Bronchial epithelial cell (primary cell): ENCODE measurements at places on chromosomes 12 and 14. TPM values are rescaled to one million over a fixed set of nuclear protein-coding genes. Genes with fewer than 3 reads are reported as not detected.

Gene GRIP1
- 3.9 and 28.0 TPM in 2 replicates for total RNA-seq

Gene CCND2
- 115 and 123 TPM in 2 replicates for total RNA-seq

Gene PTPN6
- 10.9 and 12.4 TPM in 2 replicates for total RNA-seq

Gene C14orf39
- total RNA-seq = 1.0 and 1.3 TPM in 2 replicates

Gene KCTD10
- 20.8 and 22.9 TPM in 2 replicates for total RNA-seq

Gene RIPK3
- total RNA-seq = 2.4 and 4.7 TPM in 2 replicates

Gene PPP2R3C
- 12.2 and 15.0 TPM in 2 replicates for total RNA-seq

Gene IAPP
- total RNA-seq = not detected in 2 replicates

Gene DCD
- not detected in 2 replicates for total RNA-seq

Gene ACOT2
- 6.8 and 9.7 TPM in 2 replicates for total RNA-seq

Gene GYS2
- 0.26 TPM in 1 of 2 replicates, not detected in the other for total RNA-seq

Gene LUM
- total RNA-seq = 0.38 and 14.2 TPM in 2 replicates

Gene KLRC4
- not detected in 2 replicates for total RNA-seq

Gene TMPRSS12
- total RNA-seq = not detected in 2 replicates

Gene TESPA1
- not detected in 2 replicates for total RNA-seq

Gene TBC1D30
- 2.6 and 4.2 TPM in 2 replicates for total RNA-seq

Gene GLT1D1
- not detected in 2 replicates for total RNA-seq

Gene TSPAN19
- total RNA-seq = under 0.01 TPM in 1 of 2 replicates, not detected in the other

Gene KCNJ8
- under 0.01 TPM in 1 of 2 replicates, not detected in the other for total RNA-seq

Gene OR6C2
- not detected in 2 replicates for total RNA-seq

Gene PKP2
- total RNA-seq = 53.9 and 74.5 TPM in 2 replicates

Gene TCL1B
- not detected in 2 replicates for total RNA-seq

Gene BCL11B
- 2.9 and 5.3 TPM in 2 replicates for total RNA-seq

Gene EIF2S1
- 356 and 395 TPM in 2 replicates for total RNA-seq

Gene TC2N
- 46.1 and 48.1 TPM in 2 replicates for total RNA-seq

Gene LRCOL1
- total RNA-seq = not detected in 2 replicates

Gene MRPL52
- total RNA-seq = 33.2 and 38.7 TPM in 2 replicates

Gene SLC24A4
- not detected in 2 replicates for total RNA-seq

Gene FOXA1
- total RNA-seq = 4.9 and 5.3 TPM in 2 replicates

Gene NR1H4
- not detected in 2 replicates for total RNA-seq

Gene CCDC175
- total RNA-seq = not detected in 2 replicates

Gene RAB3IP
- 50.8 and 51.5 TPM in 2 replicates for total RNA-seq

Gene FRS2
- total RNA-seq = 25.5 and 27.1 TPM in 2 replicates

Gene PSME1
- total RNA-seq = 65.0 and 71.8 TPM in 2 replicates

Gene KRT8
- 146 and 309 TPM in 2 replicates for total RNA-seq
